ENCODE measurements at places on chromosomes 2 and 18.

GRCh38 chr2:29293830-29294438 lies 178.7 kb downstream of the CLIP4 start:
- DNase-seq = peak; percentile 57

DNA sequence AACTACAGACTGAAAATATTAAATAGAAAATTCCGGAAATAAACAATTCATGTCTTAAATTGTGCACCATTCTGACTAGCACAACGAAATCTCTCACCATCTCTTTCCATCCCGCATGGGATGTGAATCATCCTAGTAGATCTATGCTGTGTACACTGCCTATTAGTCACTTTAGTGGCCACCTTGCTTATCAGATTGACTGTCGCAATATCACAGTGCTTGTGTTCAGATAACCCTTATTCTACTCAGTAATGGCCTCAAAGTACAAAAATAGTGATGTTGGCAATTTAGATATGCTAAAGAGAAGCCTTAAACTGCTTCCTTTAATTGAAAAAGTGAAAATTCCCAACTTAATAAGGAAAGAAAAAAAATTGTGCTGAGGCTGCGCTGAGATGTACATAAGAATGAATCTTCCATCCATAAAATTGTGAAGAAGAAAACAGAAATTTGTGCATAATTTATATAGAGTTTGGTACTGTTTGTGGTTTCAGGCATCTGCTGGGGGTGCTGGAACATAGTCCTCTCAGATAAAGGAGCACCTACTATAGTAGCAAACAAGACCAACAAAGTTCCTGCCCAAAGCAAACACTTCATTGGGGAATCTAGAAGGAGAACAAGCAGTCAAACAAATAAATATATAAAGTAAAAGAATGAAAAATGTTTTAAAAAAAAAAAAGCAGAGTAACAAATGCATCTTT lies 12.0 kb downstream of the PSMD1 start:
- no peak for DNase-seq

GRCh38 chr2:100529176-100529575 lies 33.6 kb upstream of the PDCL3 start:
- no peak for DNase-seq

GRCh38 chr2:226703514-226703913 lies 96.1 kb downstream of the IRS1 start:
- DNase-seq = no peak

GRCh38 chr2:51650769-51651168 lies 618.8 kb upstream of the NRXN1 start:
- DNase-seq = no peak

DNA sequence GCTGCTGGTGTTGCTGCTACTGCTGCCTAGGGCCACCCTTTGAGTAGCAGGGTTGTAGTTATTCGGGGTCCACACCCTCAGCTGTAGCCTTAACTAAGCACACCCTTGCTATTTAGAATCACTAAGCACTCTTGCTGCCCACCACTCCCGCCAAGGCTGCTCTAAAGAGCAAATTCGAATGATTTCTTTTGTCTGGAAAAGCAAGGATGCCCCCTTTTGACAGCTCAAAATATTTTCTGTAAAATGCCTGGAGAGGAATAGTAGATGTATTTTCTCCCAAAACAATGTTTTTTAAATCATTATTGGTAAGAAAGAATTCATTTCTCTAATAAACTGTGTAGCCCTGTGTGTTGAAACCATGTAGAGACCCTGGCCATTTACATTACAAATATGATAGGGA lies 80.8 kb upstream of the PAPOLG start:
- no peak for DNase-seq

GRCh38 chr2:149331023-149331400 lies 625 bp downstream of the LYPD6 start:
- no peak for DNase-seq

- no peak for DNase-seq
Observed at GRCh38 chr2:55547001-55547400, 27.5 kb downstream of the CFAP36 start.

GRCh38 chr2:199851501-199851810 lies 464 bp upstream of the FTCDNL1 start:
- DNase-seq = no peak

DNA sequence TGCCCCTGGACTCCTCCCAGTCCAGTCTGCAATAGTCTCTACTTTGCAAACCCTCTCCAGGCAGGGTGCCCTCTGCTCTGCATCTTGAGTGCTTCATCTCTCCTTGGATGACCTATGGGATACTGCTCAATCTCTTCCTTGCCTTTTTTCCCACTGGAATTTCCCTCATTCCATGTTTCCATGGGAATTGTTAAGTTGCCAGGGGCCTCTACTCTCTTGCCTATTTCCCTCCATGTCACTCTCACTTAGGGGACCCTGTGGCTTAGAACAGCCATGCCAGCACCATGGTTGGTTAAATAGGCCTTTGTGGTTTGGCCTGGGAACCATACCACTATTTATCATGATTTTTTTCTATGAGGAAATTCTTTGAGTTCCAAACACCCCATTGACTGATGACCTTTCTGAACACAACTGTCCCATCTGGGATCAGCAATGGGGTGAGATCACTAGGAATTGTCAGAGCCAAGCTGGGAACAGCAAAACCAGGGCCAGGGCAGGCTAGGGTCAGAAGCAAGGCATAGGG lies 91.4 kb upstream of the RBMS1 start:
- no peak for DNase-seq

DNA sequence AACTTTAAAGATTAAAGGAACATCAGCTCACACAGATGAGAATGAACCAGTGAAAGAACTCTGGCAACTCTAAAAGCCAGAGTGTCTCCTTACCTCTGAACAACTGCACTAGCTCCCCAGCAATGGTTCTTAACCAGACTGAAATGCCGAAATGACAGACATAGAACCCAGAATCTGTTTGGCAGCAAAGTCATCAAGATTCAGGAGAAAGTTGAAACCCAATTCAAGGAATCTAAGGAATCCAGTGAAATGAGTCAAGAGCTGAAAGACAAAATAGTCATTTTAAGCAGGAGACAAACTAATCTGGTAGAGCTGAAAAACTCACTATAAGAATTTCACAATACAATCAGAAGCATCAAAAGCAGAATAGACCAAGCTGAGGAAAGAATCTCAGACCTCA lies 72.0 kb downstream of the STRADB start:
- no peak for DNase-seq

- no peak for DNase-seq
Observed at GRCh38 chr2:24675338-24675737, 117.9 kb downstream of the PTRHD1 start.

- DNase-seq = no peak
Observed at GRCh38 chr2:187593697-187594096, 39.5 kb upstream of the TFPI start.

GRCh38 chr2:146821836-146822316 lies 1023.0 kb upstream of the ACVR2A start:
- no peak for DNase-seq

DNA sequence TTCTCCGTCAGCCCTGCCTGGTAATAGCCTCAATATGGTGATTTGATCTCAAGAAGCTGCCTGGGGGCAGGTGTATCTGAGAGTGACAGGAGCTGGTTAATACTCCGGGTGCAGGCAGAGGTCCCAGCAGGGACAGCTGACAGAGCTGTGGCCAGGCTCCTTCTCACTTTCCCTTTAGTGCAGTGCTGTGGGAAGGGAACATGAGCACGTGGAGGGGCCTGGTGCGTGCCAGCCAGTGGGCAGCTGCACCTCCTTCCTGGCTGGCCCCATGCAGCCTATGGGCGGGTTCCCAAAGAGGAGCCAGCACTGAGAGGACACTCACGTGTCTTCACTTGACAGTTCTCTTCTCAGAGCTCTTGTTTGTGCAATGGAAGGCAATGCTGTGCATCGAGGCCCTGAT lies 9.1 kb downstream of the CNNM4 start:
- no peak for DNase-seq

DNA sequence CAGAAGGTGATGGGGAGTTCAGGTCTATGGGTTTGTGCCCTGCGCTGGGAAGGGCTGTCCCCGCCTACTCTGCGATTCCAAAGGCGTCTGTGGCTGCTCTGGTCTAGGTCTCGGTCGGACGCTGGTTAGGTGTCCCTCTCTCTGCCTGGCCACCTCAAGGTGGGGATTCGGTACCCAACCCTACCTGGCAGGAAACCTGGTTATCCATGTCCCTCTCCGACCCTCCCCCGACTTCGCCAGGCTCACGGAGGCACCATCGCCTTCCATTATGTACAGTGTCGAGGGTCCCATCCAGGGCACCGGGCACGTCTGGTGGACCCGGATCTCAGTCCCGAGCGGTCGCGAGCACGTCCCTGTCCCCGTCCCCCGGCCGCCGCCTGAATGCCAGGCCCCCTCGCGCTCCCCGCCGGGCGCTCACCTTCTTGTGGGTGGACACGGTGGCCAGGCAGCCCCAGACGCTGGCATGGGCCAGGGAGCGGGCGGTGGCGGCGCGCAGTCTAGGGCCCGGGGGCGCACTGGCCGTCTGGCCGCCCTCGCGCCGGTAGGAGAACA lies 628 bp downstream of the CREG2 start:
- no peak for DNase-seq

- no peak for DNase-seq
Observed at GRCh38 chr2:55901322-55901721, 22.3 kb downstream of the EFEMP1 start.

GRCh38 chr18:48304906-48305693 lies 104.1 kb downstream of the ZBTB7C start:
- no peak for DNase-seq

DNA sequence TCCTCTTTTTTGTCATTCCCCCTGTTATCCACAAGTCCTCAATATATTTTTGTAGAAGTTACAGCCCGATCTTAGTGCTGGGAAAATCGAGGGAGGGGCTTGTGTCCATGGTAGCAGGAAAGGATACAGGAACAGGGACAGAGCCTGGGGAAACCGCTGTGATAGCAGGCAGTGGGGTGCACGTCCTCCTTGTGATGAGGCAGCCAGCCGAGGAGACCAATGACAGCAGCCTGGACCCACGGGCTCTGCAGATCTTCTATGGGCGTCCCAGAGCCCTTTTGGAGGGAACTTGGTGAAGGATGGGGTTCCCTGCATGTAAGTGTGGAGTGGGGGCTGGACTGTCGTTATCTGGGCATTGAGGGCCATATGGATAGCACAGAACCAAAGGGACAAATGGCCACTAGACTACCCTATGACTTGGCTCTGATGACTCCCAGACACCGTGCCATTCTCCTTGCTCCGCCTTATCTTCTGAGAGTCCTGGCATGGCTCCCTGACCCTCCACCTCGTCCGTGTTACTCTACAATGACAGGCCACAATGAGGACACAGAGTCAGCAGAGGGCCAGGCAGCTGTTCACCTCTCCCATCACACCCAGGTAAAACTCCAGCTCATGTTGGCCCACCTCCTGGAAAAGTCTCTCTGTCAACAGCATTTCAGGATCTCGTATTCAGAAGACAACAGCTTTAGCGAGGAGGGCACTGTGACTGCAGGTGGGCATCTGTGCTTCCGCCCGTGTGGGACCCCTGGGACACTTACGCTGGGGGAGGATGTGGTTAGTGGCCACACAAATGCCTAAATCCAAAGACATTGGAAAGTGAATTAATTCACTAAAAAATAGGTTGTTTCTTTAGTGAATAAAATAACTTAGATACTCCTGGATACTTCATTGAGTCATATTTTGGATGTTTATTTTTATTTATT lies 100.1 kb downstream of the VAPA start:
- DNase-seq = no peak

- no peak for DNase-seq
Observed at GRCh38 chr18:1270081-1270480, 365.4 kb downstream of the ADCYAP1 start.

- no peak for DNase-seq
Observed at GRCh38 chr2:196406-196805, 67.4 kb downstream of the SH3YL1 start.

- no peak for DNase-seq
Observed at GRCh38 chr2:44964752-44965236, 23.3 kb downstream of the SIX3 start.

DNA sequence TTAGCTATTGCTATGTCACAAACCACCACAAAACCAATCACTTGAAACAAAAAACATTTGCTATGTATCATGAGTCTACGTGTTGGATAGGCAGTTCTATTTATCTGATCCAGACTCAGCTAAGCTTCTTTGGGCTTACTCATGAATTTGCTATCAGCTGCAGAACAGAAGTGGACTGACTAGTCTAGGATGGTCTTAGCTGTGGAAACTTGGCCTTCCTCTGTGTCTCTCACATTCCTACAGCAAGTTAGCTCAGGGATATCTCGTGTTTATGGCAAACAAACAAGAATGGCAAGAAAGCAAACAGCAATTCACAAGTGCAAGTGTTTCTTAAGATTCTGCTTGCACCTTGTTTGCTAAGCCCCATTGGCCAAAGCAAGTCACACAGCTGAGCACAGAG lies 288.0 kb upstream of the TNP1 start:
- no peak for DNase-seq

GRCh38 chr2:238857959-238858358 lies 10.1 kb downstream of the TWIST2 start:
- no peak for DNase-seq

- peak; percentile 96 for DNase-seq
Observed at GRCh38 chr2:148643998-148644882, at the start of gene EPC2. TSS of gene EPC2 (plus strand) at chr2:148644751. CDS start at chr2:148645018, 267 bp downstream.

DNA sequence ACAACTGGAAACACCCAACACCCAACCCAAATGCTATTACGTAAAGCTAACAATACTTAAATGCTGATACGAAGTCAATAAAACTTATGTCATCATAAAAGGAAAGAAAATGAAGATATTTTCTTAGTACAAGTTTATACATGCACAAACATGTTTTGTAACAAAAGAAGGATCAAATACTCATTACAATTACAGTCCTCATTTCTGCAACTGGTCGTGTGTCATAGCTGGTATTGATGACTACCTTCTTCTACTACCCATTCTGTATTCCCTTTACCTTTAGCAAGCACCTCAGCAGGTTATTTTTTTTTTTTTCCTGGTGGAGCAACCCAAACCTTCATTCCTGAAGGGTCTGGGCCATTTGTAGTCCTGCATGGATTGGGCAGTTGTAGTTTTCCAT lies 1298.5 kb downstream of the SUCLG1 start:
- no peak for DNase-seq

DNA sequence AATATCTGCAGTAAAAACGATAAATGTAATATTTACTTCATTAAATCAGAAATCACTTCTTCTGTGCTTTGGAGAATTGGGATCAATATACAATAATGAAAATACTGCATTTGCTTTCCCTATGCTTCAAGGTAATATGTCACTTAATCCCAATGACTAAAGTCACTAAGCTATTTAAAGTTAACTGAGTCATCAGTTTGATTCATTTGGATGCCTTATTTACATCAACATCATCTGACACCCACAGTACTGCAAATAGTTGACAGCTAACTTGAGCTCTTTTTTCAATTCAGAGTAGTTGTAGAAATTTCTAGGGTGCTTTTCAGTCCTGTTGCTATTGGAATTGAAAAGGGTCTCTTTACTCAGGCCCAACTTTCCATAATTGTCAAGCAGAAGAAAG lies 776.9 kb upstream of the FSHR start:
- no peak for DNase-seq

All from left forelimb (tissue), 1 donor.